ENCODE measurements at places on chromosomes 16 and 17. TPM values are rescaled to one million over a fixed set of nuclear protein-coding genes. Genes with fewer than 3 reads are reported as not detected.

Gene SLC35G3
- polyA plus RNA-seq, result not detected

- DNase-seq, result no peak
Measured at GRCh38 chr16:55655381-55655896, 349 bp upstream of the SLC6A2 start.

- DNase-seq, result no peak
Measured at GRCh38 chr16:52050418-52050817, 496.5 kb downstream of the TOX3 start.

Gene LRRC37A
- 0.74 TPM for polyA plus RNA-seq

All from spleen (tissue), 13 donors.